Right cardiac atrium (tissue), 5 donors: ENCODE measurements at places on chromosomes 11 and 22.
A peak's percentile ranks its signal among the peaks of the same experiment; 100 is the strongest.

DNA sequence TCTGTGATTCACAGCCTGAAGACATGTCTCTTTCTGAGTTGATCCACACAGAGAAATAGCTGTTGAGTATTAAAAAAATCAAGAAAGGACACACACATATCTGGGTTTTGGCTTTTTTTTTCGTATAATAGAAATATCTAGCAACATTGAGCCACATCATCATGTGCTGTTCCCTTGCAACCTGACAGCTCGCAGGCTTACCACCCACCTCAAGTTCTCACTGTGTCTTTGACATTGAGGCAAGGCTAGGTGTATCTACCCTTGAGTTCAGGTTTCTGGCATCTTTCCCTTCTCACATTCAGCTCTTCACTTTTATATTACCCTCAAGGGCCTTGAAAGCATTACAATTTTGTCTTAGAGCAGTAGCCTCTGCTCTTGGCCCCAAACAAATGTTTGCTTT, 490.3 kb upstream of the KIRREL3 start:
- DNase-seq: no peak

GRCh38 chr11:71188886-71189767, 63.2 kb downstream of the SHANK2 start:
- no peak for DNase-seq

- no peak for DNase-seq
These were observed 17.8 kb upstream of the PARVG start for GRCh38 chr22:44162960-44163359.

- DNase-seq: peak; percentile 63
These were observed 2.1 kb downstream of the ARAP1 start for GRCh38 chr11:72750086-72750485.

- no peak for DNase-seq
These were observed 19.7 kb upstream of the CTTN start for GRCh38 chr11:70378506-70379134.
